H9 (cell line): ENCODE measurements at places on chromosomes 11 and 22. TPM values are rescaled to one million over a fixed set of nuclear protein-coding genes. Genes with fewer than 3 reads are reported as not detected.

The DERL3 gene
- total RNA-seq = 9.0 and 9.8 TPM in 2 replicates

The SLC43A3 gene
- 21.4 and 21.9 TPM in 2 replicates for total RNA-seq

The FJX1 gene
- 11.5 and 14.4 TPM in 2 replicates for total RNA-seq

The CEP164 gene
- 20.7 and 24.9 TPM in 2 replicates for total RNA-seq

The P2RX6 gene
- not detected in 2 replicates for total RNA-seq

The INS gene
- not detected in 2 replicates for total RNA-seq

The MRGPRX4 gene
- not detected in 2 replicates for total RNA-seq

The NEAT1 gene
- 11.1 and 12.7 TPM in 2 replicates for total RNA-seq

The CNTF gene
- 2.4 and 3.5 TPM in 2 replicates for total RNA-seq

The CNGA4 gene
- total RNA-seq = 0.11 and 0.20 TPM in 2 replicates

The SCO2 gene
- 3.3 and 3.4 TPM in 2 replicates for total RNA-seq

The FIBIN gene
- total RNA-seq = not detected in 2 replicates

The DEFB131B gene
- total RNA-seq = not detected in 2 replicates

The GGTLC2 gene
- not detected in 2 replicates for total RNA-seq

The LDLRAD3 gene
- total RNA-seq = 11.5 and 12.1 TPM in 2 replicates

The RASGRP2 gene
- 24.0 and 26.9 TPM in 2 replicates for total RNA-seq

The LMO1 gene
- total RNA-seq = 0.39 and 0.50 TPM in 2 replicates

The ROM1 gene
- 0.79 and 1.0 TPM in 2 replicates for total RNA-seq

The ZNF280B gene
- total RNA-seq = 8.2 and 9.2 TPM in 2 replicates

The PHOX2A gene
- total RNA-seq = 1.1 and 1.4 TPM in 2 replicates

The SHISA8 gene
- total RNA-seq = 0.72 and 1.4 TPM in 2 replicates

The CHST1 gene
- 0.39 and 0.57 TPM in 2 replicates for total RNA-seq

The FOSL1 gene
- total RNA-seq = 33.7 and 36.1 TPM in 2 replicates

The KRTAP5-7 gene
- not detected in 2 replicates for total RNA-seq

The MFNG gene
- total RNA-seq = 2.0 and 3.3 TPM in 2 replicates

The OMP gene
- total RNA-seq = 0.86 TPM in 1 of 2 replicates, not detected in the other

The OR5P2 gene
- total RNA-seq = not detected in 2 replicates

The BBOX1 gene
- total RNA-seq = not detected in 2 replicates

The RAG1 gene
- total RNA-seq = 0.50 and 0.70 TPM in 2 replicates

The CDC42EP2 gene
- 10.9 and 11.9 TPM in 2 replicates for total RNA-seq

The TMEM132A gene
- total RNA-seq = 84.5 and 95.5 TPM in 2 replicates

The MAPK8IP2 gene
- 5.7 and 5.9 TPM in 2 replicates for total RNA-seq

The BRSK2 gene
- 24.2 and 28.4 TPM in 2 replicates for total RNA-seq
